ENCODE measurements at places on chromosomes 1 and 21.

GRCh38 chr1:12015499-12015898 lies 3.8 kb upstream of the MIIP start:
- DNase-seq: no peak

DNA sequence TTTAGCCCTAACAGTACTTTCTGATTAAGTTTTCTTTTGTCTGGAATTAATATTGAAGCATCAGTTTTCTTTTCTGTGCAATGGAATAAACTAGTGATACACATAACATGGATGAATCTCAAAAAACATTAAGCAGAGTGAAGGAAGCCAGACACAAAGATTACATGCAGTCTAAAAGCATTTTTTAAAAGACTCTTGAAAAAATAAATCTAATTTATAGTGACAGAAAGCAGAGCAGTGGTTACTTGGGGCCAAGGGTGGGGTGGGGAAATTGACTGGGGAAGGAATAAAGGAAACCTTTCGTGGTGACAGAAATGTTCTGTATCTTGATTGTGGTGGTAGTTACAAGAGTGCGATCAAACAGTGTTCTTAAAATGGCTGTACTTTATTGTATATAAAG lies 20.2 kb upstream of the ST6GALNAC3 start:
- DNase-seq: no peak

- DNase-seq: no peak
Measured at GRCh38 chr1:27574871-27575831, 28.8 kb downstream of the AHDC1 start.

DNA sequence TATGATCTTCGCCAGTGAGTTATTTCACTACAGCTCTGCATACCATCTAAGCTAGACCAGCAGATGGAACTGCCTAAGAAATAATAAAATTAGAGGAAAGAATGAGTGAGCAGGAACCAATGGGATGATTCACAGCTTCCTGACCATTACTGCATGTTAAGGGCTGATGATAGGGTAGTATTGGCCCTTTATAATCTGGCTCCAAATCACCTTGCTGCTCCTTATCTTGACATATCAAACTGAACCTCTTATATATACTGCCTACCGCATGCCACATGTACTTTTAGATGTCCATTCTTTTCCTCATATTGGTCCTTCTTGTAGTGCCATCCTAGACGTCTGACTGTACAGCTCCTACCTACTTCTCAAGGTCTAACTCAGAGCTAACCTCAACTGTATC lies 524.4 kb downstream of the DPYD start:
- no peak for DNase-seq

DNA sequence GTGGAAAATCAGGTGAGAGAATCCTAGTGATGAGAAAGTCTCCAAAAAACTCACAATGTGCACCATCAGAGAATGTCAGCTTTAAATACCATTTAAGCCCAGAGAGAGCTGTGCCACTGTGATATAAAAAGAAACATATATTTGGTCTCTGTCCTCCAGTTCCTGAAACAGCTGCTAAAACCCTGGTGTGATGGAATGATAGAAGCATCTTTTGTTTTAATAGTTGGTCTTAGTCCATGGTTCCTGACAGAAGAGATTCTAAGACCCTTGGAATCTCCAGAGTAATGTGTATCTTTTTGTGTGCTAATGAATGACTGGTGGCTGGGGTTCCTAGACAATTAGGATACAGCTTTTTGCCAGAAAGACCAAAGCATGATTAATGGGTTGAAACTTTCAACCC lies 302.8 kb upstream of the B3GALT2 start:
- no peak for DNase-seq

GRCh38 chr1:179178950-179179349 lies 50.5 kb downstream of the ABL2 start:
- DNase-seq: no peak

DNA sequence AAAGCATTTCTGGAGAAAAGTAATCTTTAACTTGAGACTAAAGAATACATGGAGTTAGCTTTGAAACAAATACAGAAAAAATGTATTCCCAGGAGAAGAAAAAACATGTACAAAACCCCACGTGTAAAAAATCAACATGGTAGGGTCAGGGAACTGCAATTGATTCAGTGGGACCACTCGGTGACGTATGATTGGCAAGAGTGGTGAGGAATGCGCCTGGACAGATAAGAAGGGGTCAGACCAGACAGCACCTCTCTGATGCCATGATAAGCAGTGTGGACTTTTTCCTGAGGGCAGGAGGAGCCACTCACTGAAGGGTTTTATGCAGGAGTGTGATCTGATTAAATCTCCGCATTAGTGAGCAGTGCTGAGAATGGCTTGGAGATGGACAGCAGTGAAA lies 142.5 kb downstream of the DAB1 start:
- DNase-seq: no peak

DNA sequence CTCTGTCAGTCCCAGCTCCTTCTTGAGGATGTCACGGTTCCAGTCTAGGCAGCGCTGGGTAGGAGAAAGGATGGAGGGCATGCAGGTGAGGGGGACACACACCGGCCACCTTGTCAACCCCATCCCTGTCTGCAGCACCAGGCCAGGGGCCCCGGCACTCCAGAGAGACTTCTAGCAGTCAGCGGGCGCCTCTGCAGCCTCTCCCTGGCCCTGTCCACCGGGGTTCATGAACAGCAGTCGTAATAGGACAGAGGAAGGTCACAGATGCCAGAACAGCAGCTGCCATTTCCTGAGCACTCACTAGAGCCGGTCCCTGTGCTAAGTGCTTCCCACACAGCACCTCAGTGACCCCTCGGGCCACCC lies 16.3 kb upstream of the SDHB start:
- DNase-seq: no peak

GRCh38 chr1:24103408-24103807 lies 8.5 kb downstream of the MYOM3 start:
- no peak for DNase-seq

GRCh38 chr1:226749467-226749866 lies 10.4 kb upstream of the ITPKB start:
- no peak for DNase-seq

GRCh38 chr1:75615613-75616435 lies 4.9 kb upstream of the SLC44A5 start:
- DNase-seq: no peak

GRCh38 chr1:205448540-205449253 lies 7.1 kb downstream of the BLACAT1 start:
- no peak for DNase-seq

DNA sequence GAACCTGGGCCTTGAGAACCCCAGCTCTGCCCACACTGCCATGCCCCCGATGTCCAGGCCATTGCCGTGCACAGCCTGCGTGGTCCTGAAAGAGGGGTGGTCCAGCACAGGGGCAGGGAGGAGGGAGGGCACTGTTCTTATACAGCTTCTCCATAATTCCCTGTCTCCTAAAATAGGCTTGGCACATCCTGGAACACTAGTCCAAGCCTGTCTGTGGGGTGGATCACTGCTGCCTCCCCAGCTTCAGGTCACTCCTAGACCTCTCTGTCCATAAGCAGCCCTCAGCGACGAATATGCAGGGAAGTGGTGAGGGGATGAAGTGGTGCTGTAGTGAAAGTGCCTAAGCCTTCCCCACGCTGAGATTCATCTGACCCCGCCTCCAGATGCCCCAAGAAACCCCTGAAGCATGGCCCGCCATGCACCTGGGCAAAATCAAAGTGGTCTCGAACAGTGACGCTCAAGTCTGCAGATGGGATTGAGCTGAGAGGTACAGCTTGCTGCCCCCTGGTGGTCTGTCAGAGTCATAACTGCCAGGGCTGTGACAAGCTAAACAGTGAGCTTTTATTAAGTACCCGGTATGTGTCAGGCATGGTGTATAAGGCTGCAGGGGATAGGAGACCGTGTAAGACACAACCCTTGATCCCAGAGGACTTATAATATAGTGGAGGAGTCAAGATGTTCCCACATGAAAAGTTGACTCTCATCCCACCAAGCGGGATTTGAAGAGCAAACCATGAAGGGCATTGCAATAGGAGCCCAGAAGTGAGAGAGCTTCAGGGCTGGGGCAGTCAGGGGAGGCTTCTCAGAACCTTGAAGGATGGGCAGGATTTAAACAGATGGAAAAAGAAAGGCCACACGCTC lies 66.6 kb downstream of the FAM163A start:
- DNase-seq: peak; percentile 70

GRCh38 chr1:234776256-234776875 lies 166.4 kb upstream of the IRF2BP2 start:
- no peak for DNase-seq

DNA sequence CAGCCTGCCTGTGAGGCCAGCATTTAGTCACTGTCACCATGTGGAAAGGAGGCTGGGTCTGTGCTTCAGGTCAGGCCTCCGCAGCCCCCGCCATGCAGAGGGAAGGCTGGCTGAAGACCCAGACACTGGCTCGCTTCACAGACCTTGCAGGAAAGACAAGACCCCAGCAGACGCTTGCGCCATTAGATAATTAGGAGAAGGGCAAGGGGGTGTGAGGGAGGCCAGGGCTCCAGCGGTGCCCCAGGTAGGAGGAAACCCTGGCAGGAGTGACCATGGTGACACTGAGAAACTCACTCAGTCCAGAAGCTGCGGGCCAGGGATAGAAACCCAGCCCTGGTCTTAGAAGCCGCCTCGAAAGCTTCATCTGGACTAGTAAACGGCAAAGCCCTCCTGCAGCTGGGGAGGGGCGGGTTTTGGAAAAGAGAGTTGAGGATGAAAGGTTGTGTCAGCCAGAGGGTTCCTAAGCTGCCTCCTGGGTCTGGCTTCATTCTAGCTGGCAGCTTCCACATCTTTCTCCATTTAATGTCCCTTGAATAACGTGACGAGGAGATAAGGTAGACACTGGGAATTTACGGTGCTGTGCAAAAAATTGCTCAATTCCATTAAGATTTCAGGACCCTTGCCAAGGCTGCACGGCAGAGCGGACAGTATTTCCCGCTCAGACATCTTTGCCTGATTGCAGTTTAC lies 294.1 kb upstream of the VAMP3 start:
- no peak for DNase-seq

- DNase-seq: no peak
Measured at GRCh38 chr1:16474166-16474800, 33.8 kb downstream of the NECAP2 start.

GRCh38 chr21:35386491-35387079 lies 337.5 kb upstream of the RUNX1 start:
- no peak for DNase-seq

DNA sequence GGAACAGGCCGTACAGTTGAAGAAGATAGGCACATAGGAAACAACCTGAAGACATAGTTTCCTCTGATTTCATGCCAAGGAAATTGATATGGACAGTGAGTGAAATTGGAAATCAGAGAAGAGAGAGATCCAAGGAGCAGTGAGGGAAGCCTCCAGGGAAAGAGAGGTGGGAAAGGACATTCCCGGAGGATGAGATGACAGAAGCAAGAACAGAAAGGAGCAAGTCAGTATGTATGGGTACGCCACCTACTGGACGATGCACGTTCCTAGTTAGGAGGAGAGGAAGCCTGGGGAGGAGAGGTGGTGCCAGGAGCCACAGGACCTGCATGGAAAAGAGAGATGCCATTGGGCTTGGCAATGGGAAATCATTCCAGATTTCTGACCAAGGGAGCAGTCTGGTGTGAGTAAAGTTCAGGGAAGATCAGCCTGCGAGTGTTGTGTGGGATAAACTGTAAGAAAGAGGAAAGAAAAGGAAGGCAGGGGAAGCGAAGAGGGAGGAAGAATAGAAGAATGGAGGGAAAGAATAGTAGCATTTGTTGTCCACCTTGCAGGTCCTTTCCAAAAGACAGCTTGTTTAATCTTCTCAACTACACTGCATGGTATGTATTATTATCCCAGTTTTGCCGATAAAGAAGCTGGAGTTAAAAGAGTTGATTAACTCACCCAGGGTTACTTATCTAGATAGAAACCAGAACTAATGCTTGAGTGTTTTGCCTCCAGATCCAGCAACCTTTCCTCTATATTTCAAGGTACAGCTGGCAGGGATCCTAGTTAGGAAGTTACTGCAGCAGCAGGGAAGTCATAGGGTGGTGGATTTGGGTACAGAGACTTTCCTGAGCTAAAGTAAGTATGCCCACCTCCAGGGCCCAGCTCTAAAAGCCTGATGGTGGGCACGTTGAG lies 27.4 kb downstream of the C1orf116 start:
- DNase-seq: peak; percentile 30

DNA sequence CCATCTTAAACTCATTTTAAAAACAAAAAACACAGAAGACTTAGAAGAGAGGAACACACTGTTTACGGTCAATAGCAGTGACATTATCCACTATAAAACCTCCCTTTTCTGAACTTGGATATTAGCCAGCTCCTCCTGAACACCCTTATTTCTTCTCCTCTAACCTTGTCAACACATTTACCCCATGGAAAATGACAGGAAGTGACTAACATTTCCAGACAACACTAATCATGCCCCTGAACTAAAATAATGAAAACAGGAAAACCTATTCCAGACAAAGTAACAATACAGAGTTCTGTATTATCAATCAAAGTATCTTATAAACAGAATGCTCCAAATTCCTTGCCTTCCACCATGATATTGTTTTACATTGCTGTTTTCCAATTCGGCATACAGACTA lies 45.3 kb downstream of the PALMD start:
- no peak for DNase-seq

DNA sequence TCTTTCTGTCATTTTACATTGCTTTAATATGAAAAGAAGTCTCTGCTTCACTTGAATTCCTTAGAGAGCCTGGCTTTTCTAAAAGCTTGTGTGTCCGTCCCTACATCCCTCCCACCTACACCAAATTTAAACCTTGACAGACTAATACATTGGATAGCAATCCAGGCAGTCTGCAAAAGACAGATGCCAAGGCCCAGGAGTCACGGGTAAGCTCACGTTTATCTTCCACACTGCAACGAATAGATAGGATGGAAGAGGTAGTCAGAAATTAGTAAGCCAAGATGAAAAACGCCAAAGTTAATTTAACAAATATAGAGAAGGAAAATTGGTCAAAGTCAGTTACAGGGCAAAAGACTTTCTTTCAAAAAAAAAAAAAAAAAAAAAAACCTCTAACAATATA lies 338.1 kb downstream of the SMYD3 start:
- DNase-seq: no peak

DNA sequence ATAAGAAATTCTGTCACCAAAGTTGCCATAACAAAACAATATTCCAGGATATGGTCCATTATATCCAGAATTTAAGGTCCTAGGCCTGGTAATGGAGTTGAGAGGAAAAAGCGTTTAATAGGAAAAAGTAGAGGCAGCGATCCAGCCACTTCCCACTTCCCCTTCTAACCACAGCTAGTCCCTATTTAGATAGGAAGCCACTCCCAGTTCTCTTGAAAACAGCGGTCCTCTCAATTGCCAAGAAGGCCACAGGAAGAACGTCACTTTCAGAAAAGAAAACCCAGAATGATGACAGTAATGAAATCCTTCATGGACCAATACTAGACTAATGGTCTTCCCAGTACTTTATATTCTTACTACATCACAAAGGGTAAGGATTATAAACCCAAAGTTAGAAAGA lies 38.6 kb downstream of the ABL2 start:
- DNase-seq: no peak

All from activated CD4-positive, alpha-beta T cell treated with anti-CD3 and anti-CD28 coated beads, Interleukin-2, amount 50 U/mL, for 16 hours (primary cell).